ENCODE measurements at places on chromosomes 4 and X.

GRCh38 chr4:99215521-99215920, 3.5 kb downstream of the ADH6 start:
- no peak for DNase-seq

GRCh38 chrX:9317176-9317575, 147.7 kb upstream of the TBL1X start:
- DNase-seq: no peak

GRCh38 chr4:1449833-1450741, 43.8 kb upstream of the NKX1-1 start:
- DNase-seq: no peak

DNA sequence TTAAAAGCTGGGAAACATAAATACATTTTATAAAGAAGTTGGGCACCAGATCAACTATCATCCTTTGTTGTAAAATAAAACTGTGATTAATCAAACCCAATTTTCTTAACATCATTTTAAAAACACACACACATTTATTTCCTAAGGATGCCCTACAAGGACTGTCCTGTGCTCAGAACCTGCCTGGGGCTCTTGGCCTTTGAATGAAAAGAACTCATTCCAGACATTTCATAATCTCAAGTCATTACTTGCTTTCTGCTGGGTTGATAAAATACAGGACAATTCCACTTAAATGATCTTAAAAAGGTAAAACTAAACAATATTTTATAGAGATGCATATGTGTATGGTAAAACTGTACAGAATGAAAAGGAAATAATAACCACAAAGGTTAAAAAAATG, 2.8 kb downstream of the SH3D19 start:
- no peak for DNase-seq

GRCh38 chrX:9440116-9440844, 24.6 kb upstream of the TBL1X start:
- DNase-seq: no peak

DNA sequence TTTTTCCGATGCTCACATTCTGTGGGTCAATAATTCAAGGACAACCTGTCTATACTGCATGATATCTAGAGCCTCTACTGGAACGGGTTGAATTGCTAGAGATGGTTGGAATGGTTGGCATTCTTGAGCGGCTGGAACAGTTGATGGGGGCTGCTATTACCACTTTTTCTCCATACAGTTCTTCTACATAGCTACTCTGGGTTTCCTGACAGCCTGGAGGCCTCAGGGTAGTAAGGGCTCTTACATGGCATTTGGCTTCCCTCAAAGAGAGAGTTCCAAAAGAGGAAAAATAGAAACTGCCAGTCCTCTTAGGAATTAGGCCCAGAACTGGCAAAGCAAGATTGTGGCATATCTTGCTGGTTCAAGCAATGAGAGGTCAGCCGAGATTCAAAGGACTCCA, 53.1 kb downstream of the NAA11 start:
- DNase-seq: no peak

DNA sequence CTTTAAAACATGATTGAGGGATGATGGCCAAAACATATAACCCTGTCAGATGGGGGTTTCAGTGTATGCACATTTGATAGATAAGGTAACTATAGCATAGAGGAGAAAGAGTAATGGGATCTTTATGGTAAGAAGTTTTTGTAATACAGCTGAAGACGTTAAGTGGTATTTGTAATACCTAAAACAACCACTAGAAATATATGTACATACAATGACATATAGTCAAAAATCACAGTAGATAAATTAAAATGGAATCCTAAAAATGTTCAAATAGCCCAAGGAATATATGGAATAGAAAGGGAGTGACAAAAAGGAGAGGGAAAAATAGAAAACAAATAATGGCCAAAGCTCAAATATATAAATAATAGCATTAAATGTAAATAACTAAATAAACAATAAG, 371.3 kb upstream of the FSTL5 start:
- no peak for DNase-seq

DNA sequence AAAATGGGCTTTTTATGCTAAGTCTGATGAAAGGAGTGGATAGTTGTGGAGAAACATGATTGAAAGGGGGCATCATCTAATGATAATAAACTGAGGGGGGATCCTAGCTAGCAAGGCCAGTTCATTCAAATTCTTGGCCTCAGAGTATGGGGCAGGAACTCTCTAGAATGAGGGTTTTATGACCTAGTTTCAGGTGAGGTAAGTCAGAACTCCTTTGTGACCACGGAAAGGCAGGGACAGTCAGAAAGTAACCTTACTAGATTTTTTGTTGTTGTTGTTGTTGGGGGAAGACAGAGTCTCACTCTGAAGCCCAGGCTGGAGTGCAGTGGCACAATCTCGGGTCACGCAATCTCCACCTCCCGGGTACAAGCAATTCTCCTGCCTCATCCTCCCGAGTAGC, 1.5 kb upstream of the PAQR3 start:
- no peak for DNase-seq

DNA sequence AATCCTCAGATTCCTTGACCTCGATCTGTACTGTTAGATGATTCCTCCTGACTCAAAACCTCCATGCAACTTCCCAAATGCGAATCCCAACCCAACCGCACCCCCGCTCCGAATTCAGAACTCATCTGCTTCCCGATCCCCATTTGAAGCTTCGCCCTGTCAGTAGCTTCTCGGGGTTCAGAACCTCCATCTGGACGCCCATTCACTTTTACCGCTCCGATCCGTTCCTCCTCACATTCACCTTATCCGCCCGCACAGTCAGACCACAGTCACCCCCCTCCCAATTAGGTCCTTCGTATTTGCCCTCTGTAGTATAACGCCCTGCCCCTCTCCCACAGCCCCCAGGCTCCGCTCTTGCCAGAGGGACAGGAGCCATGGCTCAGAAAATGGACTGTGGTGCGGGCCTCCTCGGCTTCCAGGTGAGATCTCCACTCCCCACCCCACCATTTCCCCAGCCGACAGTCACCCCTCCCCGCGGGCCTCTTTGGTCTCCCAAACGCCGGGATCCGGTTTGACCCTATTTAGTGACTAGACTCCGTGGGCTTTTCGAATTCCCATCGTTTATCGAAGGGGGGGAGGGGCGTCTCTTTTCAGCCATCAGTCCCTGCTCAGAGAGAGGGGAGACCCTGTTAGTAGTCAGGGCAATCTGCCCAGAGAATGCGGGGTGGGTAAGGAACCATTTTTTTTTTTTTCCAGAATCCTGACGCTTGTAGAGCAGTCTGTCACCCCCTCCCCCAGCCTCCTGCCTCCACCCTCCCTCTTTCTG, 691 bp downstream of the MAGED1 start:
- DNase-seq: no peak

GRCh38 chr4:146349306-146349705, 135.0 kb downstream of the REELD1 start:
- no peak for DNase-seq

DNA sequence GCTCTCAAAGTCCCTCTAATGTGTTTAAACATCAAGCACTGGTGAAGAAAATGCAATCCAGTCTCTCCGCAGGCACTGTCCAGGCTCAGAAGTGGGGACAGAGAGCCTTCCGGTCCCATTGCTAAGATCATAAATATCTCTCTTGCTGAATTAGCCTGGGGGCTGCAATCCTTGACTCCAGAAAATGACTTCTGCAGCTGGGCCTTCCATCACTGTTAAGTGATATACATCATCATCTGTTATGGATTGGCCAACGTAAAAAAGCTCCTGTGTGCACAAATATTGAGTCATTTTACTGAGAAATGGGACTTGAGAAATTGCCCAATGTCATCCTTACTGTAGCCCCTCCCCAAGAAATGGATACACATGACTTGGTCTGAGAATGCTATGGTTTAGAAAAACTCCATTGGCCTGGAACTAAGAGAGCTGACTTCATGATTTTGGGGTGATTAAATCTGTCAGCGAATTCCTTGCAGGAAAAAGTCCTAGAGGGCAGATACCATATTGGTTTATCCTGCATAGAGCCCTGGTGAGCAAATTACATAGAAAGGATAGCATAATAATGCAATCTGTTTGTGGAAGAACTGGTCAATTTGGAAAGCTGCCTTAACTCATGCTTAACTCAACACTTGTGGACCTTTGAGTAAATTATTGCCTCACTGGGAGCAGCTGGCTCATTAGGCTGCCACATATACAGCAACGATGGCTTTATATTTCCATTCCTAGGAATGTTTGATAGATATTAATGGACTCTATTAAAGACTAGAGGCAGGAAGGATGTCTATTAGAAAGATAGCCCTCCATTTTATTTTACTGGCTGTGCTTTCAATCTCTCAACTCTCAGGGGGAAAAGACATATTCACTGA, 346.1 kb downstream of the GBA3 start:
- no peak for DNase-seq

DNA sequence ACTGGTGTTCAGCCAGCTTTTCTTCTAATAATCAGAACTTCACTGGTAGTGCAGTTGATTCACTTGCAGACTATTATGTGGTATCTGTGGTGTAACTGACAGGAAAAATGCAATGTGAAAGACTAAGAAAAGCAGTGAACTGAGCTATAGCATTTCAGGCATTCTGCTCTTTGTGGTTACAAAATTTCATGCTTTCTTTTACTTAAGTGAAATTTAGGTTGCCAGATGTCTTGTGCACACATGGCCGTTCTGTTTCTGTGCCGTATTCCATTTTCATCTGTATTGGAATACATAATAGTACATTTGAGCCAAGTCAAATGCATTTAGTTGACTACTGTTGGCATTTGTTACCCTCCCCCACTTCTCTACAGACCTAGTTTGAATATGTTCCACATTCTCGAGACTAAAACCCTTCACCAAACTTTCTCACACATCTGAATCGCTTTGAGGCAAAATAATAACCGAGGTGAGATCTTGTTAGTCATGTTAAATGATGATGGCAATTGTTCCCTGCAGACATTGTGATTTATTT, 8.2 kb downstream of the RTL3 start:
- no peak for DNase-seq

DNA sequence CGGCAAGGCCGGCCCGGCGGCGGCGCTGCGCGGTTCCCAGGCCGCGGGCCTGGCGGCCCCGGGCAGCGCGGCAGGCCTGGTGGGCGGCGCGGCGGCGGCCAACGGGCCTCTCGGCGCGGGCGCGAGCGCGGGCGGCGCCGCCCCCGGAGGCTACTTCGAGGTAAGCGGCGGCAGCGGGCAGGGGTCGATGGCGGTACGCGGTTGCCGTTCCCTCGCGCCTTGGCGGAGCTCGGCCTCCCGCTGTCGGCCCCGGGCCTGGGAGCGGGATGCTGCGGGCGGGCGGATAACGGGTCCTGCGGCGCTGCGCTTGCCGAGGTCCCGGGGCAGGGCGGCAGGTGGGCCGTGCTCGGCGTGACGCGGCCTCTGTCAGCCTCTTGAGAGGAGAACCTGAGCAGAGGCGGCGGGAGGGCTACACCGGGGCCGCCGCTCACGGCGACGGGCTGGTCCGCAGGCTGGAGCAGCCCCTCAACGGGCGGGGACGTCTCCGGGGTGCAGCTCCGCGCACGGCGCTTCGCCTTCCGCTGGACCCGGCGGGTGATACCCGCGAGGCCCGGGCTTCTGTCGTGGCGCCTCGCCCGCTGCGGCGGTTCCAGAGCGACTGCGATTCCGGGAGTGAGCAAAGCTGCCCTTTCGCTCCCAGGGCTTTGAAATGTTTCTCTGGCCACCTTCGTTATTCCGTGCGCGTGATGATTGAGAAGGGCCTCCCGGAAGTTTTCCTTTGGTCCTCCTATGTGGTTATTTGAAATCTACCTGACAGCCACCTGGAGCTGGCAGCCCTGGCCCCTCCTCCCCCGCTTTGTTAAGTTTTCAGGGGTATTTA, 774 bp downstream of the FAM193A start:
- DNase-seq: peak; percentile 31

- no peak for DNase-seq
These were observed 87.8 kb downstream of the SH3KBP1 start for GRCh38 chrX:19799319-19800182.

DNA sequence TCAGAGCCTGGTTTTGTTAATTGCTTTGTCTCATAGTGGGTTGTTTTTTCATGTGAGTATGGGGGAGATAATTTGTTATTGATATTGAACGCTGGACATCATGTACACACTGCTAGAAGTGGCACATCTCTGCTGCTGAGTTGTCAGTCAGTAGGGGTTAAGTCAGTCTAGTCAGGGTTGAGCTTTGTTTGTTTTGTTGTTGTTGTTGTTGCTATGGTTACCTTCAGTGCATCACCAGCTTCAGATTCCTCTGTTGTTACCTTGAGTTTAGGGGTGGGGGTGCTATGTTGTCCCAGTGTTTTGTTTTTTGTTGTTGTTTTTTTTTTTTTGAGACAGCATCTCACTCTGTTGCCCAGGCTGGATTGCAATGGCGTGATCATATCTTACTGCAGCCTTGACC, 9.9 kb downstream of the YIPF6 start:
- no peak for DNase-seq

DNA sequence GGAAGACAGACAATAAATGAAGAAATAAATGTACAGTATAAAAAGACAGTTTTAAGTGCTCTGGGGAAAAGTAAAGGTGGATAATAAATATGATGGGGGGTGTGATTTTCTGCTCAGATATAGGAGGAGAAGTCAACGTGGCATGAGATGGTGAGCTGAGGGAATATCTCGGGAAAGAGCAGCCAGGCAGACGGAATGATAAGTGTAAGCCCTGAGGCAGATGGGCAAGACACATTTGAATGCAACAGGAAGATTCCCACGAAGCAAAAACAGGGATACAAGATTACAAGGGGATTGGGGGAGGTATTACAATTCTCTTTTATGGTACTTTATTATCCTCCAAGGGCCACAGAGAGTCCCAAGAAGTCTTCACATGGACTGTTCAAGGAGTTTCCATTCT, 11.1 kb downstream of the ANXA3 start:
- no peak for DNase-seq

DNA sequence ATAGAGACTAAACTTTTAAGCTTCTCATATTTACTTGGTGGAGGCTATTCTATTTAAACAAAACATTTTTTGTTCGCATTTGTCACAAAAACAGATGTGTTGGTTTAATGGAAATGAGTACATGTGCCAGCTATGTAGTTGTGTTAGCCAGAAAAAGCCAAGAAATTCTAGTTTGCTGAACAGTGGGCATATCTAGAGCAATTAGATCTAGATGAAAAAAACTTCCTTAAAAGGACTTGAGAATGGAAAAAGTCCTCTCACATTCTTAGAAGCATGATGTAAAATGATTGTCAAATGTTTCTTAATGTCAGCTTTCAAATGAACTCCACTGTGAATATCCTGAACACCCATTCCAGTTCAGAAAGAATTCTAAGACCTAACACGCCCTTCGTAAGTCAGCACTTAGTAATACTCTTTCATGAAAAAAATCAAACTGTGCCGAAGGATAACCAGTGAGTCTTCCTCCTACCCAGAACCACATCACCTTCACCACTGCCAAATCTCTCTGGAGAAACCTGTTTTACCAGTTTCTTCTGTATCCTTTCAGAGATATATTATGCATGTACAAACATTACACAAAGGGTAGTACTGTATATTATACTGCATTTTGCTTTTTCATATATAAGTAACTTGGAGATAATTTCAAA, 28.2 kb downstream of the PHKA1 start:
- no peak for DNase-seq

GRCh38 chrX:70422851-70423341, at the start of gene GDPD2:
Gene GDPD2, plus strand, starts transcription at chrX:70423314. Its CDS starts 1,671 bp downstream, at chrX:70424985.
- no peak for DNase-seq

GRCh38 chr4:121648516-121648915, 48.3 kb downstream of the ANXA5 start:
- DNase-seq: no peak

GRCh38 chr4:162681212-162681611, 485.5 kb downstream of the NAF1 start:
- DNase-seq: no peak
